ENCODE measurements at places on chromosomes 5 and 9.

DNA sequence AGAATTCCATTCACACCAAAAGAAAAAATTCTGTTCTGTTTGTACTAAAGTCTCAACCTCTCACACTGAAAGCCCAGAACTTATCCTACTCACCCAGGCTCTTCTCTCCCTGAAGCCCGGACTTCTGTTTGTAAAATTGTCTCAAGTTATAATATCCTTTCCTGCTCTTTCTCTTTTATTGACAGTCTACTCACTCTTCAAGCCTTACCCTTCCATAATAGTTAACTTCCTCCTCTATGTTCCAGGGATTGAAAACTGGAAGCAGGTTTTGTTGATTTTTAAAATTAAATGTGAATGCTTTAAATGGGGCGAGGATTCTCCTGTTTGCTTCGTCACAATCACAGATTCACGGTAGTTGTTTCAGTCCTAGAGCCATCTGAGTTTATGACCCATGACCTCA, 51.7 kb upstream of the CCDC112 start:
- no peak for DNase-seq

GRCh38 chr5:115098041-115098702, 71.5 kb downstream of the TRIM36 start:
- peak; percentile 51 for DNase-seq

- DNase-seq: no peak
Measured at GRCh38 chr5:150746-151145, 40.5 kb upstream of the LRRC14B start.

- DNase-seq: no peak
Measured at GRCh38 chr5:30839956-30840355, 353.5 kb upstream of the CDH6 start.

GRCh38 chr5:167030500-167031120, 1260.8 kb upstream of the WWC1 start:
- DNase-seq: no peak

DNA sequence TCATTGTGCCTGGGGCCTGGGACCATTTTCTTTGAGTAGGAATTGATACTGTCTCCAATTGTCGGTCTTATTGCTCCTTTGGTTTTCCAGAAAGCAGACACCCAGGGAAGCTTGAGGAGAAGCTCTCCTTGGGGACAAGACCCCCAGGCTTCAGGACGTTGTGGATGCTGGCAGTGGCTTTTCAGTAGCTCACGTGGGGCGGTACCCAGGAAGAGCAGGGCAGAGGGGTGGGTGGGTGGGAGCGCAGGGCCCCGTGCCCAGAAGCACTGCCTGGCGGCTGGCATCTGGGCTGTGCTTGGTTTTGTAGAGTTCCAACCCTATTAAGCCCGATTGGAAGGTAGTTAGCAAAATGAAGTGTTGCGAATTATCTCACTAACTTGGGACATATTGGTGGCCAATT, 374.2 kb upstream of the IRX1 start:
- DNase-seq: no peak

DNA sequence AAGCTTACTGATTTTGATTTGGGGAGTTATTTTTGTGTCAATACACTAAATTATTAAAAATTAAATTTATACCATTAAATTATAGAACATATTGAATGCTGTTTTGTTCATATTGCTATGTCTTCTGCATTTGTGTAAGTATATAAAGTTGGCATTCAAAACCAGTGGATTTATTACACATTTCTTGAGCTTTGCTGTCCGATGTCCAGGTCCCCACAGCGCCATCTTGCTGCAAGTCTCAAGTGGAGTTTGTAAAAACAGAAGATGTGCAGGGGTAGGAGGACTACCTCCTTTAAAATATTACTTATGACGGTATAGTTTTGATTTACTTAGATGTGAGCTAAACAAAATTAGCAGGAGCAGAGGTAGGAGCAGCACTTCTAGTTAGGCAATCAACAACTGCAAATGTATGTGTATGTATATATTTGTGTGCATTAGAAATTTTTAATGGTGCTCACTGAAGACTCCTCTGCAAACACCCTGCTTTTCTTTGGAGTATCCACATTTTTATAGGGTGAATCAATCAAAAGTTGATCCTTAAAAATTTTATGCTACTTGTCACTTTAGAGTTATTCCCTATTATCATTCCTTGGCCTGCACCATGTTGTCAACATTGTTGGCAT, 37.4 kb downstream of the CPEB4 start:
- no peak for DNase-seq

- DNase-seq: no peak
Measured at GRCh38 chr5:43227655-43228054, 35.6 kb downstream of the NIM1K start.

DNA sequence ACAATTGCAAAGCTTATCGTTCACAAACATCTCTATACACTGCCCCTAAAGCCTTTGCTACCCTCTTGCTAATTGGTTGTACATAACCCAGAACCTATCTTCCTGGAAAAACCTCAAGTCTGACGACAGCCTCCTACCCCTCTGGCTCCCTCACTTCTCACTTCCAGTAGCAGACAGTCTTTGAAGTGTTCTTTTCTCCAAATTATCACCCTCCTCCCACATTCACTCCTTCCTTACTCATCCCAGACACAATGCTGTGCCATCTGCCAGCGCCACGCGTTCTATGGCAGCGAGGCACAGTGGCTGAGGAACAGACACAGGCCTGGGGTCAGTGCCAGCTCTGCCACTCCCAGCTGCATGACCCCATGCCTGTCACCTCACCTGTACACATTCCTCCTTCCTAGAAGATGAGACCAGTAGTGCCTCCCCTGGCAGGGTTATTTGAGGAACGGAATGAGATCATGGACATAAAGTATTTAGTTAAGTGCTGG, 27.7 kb downstream of the CLTA start:
- DNase-seq: no peak

- DNase-seq: no peak
Measured at GRCh38 chr9:98108531-98109031, 10.4 kb downstream of the TRIM14 start.

DNA sequence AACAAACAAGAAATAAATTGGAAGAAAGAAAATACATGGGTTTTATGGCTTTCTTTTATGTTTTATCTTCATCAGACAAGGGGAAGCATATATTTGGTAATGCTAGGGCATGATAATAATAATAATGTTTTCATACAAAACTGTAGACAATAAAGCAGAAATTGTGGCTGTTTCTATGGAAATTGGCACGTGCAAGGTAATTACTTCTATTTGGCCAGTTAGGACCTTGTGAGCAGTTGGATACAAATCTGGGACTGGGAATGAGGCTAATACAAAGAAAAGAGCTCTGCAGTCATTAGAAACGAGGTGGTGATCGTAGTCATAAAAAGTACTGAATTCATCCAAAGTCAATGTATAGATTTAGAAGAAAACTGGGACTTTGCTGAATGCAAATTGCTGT, 233.6 kb downstream of the EFNA5 start:
- no peak for DNase-seq

DNA sequence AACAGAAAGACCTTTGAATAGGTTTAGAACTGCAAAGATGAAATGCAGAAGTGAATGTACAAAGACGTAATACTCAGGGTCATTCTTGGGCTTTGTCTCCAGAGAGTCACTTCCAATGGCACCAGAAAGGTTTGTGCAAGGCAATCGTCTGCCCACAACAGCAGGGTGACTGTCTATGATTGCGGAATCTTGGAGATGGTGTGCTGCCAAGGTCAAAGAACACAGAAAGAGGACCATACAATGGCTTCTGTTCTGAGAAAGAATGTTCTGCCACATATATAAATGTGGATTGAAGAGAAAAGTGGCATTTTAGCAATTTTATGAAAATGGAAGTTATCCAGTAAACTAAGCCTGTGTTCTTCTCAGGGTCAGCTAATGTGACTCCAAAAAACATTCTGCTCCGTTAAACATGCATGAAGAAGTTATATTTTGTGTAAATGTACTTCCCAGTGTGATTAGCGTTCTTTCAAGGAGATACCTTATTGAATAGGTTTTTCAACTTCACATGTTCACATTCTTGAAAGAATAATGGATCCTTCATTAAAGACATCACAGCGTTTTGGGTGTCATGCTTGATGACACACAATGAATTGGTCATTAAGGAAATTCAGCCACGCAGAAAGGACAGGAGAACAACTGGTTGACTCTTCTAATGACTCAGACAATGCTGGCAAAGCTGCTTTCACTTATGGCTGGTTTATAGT, 73.4 kb upstream of the CDH6 start:
- no peak for DNase-seq

DNA sequence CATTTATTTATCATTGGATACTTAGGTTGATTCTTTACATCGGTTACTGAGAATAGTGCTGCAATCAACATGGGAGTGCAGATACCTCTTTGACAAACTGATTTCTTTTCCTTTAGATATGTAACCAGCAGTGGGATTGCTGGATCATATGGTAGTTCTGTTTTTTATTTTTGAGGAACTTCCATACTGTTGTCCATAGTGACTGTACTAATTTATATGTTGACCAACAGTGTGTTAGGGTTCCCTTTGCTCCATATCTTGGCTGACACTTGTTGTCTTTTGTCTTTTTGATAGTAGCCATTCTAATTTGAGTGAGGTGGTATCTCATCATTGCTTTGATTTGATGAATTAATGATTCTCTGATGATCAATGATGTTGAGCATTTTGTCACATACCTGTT, 137.3 kb upstream of the PITX1 start:
- no peak for DNase-seq

- DNase-seq: peak; percentile 40
Measured at GRCh38 chr9:95507464-95508241, 9.1 kb downstream of the PTCH1 start.

DNA sequence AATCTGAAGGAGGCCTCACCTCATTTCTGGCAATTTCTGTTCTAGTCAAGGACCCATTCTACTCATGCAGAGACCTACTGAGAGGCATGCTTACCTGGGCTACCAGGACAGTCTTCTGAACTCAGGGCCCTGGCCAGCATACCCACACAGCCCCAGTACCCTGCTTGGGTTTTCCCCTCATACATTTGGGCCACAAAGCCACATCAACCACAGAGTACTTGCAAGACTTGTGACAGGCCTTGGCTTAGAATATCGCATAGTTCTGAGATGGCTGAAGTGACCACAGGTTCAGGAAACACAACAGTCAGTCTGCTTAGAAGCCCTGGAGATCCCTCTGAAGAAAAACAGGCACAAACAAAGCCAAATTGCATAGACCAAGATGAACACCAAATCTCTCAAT, 758.8 kb upstream of the CDH9 start:
- DNase-seq: no peak

GRCh38 chr5:35626108-35626507, 8.4 kb downstream of the SPEF2 start:
- DNase-seq: no peak

DNA sequence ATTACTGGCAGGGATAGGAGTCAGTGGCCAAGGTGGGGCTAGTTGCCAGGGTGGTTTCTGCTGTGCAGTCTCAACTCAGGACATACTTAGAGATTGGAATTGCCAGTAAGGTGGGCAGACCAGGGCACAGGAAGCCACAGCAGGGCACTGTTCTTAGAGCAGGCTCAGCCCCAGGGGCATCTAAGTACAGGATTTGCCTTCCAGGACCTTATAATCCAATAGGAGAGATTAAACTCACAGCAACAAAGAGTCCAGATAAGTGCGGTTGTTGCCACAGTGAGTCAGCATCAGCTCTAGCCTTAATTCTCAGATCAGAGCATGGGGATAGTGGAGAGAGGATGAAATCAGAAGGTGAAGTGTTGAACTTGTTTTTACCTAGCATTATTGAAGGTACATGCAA, 265.8 kb upstream of the TRPC7 start:
- no peak for DNase-seq

GRCh38 chr5:57895766-57896165, 413.2 kb upstream of the ACTBL2 start:
- no peak for DNase-seq

DNA sequence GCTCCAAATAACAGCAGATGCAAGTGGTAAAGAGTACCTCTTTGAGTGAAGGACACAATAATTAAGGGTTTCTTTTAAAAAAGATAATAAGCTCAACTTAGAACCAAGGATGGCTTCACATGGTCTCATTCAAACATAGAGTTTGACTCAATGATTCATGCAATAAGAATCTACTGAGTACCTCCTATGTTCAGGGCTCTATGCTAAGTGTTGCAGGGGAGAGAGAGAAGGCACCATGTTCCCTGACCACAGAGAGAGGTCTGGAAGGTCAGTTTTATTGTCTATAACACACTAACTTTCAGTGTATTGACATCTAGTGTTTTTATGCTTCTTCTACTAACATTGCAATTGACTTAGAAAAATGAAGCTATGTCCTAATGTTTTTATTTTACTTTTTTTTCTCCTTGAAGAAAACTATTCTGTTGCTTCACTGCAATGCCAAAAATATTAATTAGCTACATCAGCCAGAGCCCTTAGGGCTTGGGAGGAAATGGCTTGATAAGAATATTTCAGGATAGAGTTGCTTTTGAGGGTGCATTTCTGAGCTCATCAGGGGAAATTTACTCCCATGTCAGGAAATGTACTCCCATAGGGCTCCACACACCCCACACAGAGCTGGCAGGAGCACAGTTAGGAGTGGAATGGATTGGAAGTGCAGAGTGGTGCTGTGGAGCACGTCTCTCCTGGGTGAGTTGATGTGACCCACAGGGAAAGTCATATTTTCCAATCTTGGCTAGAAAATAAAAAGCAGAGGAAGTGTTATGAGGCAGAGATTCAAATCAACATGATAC, 106.6 kb downstream of the PDE8B start:
- no peak for DNase-seq

DNA sequence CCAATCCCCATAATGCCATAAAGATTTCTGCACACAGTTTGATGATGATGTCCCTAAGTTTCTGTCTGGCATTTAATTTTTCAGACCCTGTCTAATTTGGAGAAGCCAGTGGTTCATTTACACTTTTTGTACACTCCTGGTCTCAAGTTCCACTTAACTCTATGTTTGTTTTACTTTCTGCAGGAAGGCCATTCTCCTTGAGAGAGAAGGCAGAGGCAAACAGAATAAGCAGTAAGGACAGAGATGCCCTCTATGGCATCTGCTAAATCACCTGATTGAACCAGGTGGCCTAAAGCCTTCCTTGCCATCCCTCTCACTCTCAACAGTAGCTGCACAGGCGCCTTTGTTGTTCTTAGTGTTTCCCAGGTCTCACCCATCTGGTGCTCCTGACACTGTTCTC, 86.1 kb upstream of the LRRTM2 start:
- no peak for DNase-seq

DNA sequence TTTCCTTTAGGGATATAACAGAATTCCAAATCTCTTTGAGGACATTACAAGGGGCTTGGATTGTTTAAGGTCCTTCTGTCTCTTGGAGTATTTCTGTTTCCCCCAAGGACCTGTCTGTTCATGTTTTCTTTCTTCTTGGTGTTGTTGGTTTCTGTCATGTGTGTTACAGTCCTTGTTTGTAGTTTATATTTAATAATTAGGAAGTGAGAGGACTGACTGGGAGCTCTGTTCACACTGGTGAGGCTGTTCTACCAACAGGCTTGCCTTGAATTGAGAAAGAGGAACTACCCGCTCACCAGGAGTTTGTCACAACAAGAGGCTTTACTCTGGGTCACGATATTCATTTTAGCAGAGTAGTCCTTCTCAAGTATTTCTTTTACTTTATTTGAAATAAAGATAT, 119.2 kb upstream of the SV2C start:
- DNase-seq: no peak
